ENCODE measurements at places on chromosomes 7 and 10. TPM values are rescaled to one million over a fixed set of nuclear protein-coding genes. Genes with fewer than 3 reads are reported as not detected.

DNA sequence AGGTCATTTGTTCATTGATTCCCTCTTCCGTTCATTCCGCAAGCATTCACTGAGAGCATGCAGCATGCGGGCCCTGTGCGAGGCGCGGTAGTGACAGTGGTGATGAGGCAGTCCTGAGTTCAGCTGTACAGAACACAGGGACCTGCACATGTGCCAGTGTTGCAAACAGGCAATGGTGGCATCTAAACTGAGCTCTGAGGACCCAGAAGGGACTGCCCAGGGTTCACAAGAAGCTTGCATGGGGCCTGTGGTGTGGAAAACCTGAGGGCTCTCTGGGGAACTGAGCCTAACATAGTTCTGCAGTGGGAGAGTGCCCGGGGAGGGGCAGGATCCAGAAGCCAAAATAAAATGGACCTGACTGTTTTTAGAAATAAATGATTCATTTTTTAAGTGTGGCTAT is 13.2 kb downstream of the ZNF488 start:
- no peaks in the 10 kb centered on the region for H3K4me1 ChIP-seq
- no peak overlapping the region for H3K4me3 ChIP-seq
- peak; percentile 48 for DNase-seq
- no peak overlapping the region for H3K27ac ChIP-seq
- H3K36me3 ChIP-seq: no peaks in the 10 kb centered on the region
- no peaks in the 10 kb centered on the region for H3K27me3 ChIP-seq

DNA sequence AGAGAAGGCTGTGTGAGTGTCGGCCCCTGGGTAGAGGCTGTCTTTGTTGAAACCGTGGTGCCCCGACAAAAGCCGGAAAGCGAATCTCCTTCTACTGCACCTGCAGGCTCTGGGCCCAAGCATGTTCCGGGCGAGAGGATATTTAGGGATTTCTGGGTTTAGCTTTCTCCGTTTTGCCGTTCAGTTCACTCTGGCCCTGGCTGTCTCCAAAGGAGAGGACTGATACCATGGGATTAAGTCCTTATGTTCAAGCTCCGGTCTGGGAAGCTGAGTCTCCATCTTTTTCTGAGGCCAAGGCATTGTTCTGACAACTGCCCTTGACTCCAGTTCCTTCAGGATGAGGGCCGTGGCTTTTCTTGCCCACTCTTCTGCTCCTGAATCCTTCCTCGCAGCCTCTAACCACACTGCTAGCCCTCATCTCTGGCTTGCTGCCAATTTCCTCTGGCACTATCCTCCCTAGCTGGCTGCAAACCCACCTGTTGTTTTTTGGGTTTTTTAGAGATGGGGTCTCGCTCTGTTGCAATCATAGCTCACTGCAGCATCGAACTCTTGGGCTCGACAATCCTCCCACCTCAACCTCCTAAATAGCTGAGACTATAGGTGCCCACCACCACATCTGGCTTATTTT is 206.8 kb downstream of the SKIDA1 start:
- no peak overlapping the region for H3K27ac ChIP-seq
- peak; percentile 39 for DNase-seq
- H3K36me3 ChIP-seq: no peaks in the 10 kb centered on the region

DNA sequence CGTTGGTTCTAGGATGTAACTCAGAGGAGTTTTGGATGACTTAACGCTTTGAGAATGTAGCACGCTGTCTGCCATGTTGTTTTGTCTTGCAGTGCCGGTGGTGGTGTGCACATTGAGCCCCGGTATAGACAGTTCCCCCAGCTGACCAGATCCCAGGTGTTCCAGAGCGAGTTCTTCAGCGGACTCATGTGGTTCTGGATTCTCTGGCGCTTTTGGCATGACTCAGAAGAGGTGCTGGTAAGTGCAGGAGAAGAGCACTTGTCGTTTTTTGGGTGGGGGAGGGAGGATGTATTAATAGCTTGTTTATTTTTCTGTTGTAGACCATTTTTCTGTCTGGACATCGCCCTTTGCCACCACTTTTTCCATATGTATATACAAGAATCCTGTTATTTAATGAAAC is 6.3 kb downstream of the NDUFB2 start:
- H3K36me3 ChIP-seq: peaks cover 35% of the 10 kb centered on the region
- H3K27me3 ChIP-seq: no peaks in the 10 kb centered on the region
- no peak overlapping the region for H3K4me3 ChIP-seq
- H3K27ac ChIP-seq: no peak overlapping the region

GRCh38 chr7:146654048-146654447 is 537.4 kb downstream of the CNTNAP2 start:
- H3K4me1 ChIP-seq: no peaks in the 10 kb centered on the region
- no peaks in the 10 kb centered on the region for H3K36me3 ChIP-seq
- DNase-seq: no peak

DNA sequence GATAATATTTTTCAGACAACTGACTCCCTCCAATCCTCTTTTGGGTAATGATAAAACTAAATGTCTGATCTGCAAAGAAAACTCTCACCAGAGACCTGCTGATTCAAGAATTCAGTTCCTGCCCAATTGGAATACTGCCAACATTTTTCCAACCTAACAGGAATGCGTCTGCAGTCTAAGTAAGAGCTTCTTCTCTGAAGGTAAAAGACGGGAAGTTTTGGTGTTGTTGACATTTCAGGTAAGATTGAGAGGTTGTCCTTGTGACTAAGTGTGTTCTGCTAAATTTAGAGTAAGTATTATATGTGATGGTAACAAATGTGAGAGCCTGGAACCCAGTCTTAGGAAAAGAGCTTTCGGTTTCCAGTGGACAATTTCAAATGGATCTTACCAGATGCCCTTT is 17.6 kb downstream of the IFIT5 start:
- no peak overlapping the region for H3K4me3 ChIP-seq
- no peaks in the 10 kb centered on the region for H3K36me3 ChIP-seq
- H3K27ac ChIP-seq: peak overlapping the region; percentile 25
- DNase-seq: no peak
- H3K27me3 ChIP-seq: no peaks in the 10 kb centered on the region
- no peaks in the 10 kb centered on the region for H3K4me1 ChIP-seq

GRCh38 chr10:120646738-120647456 is 189.9 kb downstream of the PLPP4 start:
- no peaks in the 10 kb centered on the region for H3K36me3 ChIP-seq
- no peaks in the 10 kb centered on the region for H3K27me3 ChIP-seq
- no peak for DNase-seq

DNA sequence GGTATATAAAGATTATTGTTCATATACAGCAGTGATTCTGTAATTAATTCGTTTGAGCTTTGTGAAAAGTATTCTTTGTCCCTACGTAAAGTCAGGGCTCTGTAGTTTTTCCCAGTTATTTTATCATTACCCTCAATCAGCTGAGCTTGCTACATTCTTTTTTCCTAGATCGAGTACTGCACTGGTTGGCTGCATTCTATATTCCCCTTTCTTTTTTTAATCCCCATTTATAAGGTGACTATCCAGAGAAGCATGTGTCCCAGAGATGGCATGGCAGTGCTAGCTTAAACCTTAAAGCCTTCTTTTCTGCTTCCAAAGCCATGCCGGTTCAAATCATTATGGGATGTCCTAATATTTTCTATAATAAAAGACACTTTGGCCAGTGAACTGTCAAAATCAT is 230.1 kb upstream of the CELF2 start:
- H3K4me1 ChIP-seq: peaks cover 25% of the 10 kb centered on the region
- peak overlapping the region; percentile 4 for H3K4me3 ChIP-seq
- no peaks in the 10 kb centered on the region for H3K27me3 ChIP-seq
- DNase-seq: no peak
- no peaks in the 10 kb centered on the region for H3K36me3 ChIP-seq

GRCh38 chr7:7617550-7617949 is 23.0 kb upstream of the UMAD1 start:
- H3K4me1 ChIP-seq: no peaks in the 10 kb centered on the region
- H3K27ac ChIP-seq: no peak overlapping the region
- H3K4me3 ChIP-seq: no peak overlapping the region
- no peak for DNase-seq

- H3K27ac ChIP-seq: no peak overlapping the region
- no peak overlapping the region for H3K4me3 ChIP-seq
- no peaks in the 10 kb centered on the region for H3K27me3 ChIP-seq
- no peak for DNase-seq
- no peaks in the 10 kb centered on the region for H3K36me3 ChIP-seq
- no peaks in the 10 kb centered on the region for H3K4me1 ChIP-seq
These were observed 26.1 kb upstream of the CCNJ start for GRCh38 chr10:96017191-96017687.

DNA sequence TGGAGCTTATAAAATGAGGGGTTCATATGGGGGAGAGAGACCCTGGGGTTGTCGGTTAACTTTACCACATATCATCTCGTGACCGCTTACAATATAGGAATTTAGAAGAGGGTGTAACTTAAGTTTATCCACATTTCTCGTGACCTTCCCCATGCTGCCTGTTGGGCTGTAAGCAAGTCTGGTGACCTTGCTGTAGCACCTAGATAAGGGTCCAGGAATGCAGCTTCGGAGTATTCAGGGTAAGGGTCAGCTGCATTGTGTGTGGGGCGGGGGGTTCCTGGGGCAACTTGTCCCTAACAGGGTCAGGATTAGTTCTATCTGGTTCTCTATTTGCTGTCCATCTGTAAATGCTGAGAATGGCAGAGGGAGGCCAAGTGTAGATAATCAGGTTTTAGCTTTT is 1.3 kb upstream of the CHST3 start:
- no peak overlapping the region for H3K27ac ChIP-seq
- H3K4me1 ChIP-seq: peaks cover 10% of the 10 kb centered on the region

DNA sequence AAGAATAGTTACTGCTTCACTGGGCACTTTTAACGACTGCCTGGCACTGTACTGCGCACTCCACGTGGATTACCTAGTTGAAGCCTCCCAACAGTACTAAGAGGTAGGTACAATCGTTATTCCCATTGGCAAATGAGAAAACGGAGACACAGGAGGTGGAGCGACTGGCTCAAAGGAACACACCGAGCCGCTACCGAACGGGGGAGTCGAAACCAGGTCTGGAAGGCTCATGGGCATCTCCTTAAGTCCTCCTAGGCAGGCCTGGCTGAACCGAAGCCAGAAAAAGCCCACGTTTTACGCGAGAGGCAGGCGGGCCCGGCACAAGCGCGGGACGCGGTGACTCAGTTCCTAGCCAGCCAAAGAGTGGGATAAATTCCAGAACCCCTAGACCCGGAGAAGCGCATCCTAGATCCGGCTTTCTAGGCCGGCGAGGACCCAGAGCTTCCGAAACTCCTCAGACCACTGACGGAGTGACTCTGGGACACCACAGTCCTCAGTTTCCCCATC is 472 bp downstream of the PDAP1 start:
- H3K27ac ChIP-seq: peak overlapping the region; percentile 99
- peaks cover 43% of the 10 kb centered on the region for H3K4me1 ChIP-seq
- no peaks in the 10 kb centered on the region for H3K27me3 ChIP-seq
- H3K36me3 ChIP-seq: peaks cover 38% of the 10 kb centered on the region

GRCh38 chr10:96690755-96691730 is 29.3 kb downstream of the PIK3AP1 start:
- H3K36me3 ChIP-seq: no peaks in the 10 kb centered on the region
- no peak for DNase-seq
- peaks cover 7% of the 10 kb centered on the region for H3K4me1 ChIP-seq
- H3K27ac ChIP-seq: no peak overlapping the region

- H3K27ac ChIP-seq: no peak overlapping the region
- H3K4me1 ChIP-seq: no peaks in the 10 kb centered on the region
- H3K36me3 ChIP-seq: no peaks in the 10 kb centered on the region
- H3K4me3 ChIP-seq: no peak overlapping the region
- no peaks in the 10 kb centered on the region for H3K27me3 ChIP-seq
- no peak for DNase-seq
These were observed 1009.0 kb downstream of the LRMDA start for GRCh38 chr10:76440426-76440825.

DNA sequence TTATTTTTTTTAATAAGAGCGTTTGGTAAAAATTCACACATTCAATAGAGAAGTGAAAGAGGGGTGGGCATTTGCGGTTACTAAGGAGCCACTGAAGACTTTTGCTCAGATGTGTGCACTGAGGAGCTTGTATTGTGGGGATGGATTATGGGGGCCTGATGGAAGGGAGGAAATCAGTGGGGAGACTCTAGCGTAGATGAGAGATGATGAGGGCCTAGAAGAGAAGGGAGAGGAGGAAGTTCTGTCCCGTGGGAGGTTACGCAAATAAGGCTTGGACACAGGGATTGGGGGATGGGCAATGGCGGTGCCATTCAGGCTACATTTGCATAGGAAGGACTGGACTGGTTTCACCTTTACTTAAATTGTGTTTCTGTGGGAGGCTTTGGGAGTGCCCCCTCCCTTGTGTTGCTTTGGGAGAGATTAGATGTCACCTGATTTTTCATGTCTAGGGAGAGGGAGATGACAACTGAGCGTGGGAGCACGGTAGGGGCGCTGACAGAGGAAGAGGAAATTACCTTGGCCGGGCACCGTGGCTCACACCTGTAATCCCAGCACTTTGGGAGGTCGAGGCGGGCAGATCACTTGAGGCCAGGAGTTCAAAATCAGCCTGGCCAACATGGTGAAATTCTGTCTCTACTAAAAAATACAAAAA is 2.2 kb upstream of the HIP1 start:
- H3K27me3 ChIP-seq: no peaks in the 10 kb centered on the region
- peak; percentile 75 for DNase-seq
- H3K27ac ChIP-seq: peak overlapping the region; percentile 4
- no peaks in the 10 kb centered on the region for H3K36me3 ChIP-seq

DNA sequence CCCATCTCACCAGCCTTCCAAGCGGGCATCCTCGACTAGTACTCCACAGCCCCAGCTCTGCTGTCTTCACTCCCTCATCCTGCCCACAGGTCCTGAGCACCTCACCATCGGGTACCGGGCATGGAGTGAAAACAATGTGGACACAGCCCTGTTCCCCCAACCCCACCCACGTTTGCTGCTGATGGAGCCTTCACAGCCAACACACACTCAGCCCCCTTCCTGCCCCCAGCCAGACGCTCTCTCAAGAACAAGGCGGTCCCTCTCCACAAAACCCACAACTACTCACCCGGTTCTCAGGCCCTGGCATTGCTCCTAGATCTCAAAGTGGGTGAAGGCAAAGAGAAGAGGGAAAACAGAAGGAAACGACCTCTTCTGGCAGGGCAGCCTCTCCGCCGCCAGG is 56.1 kb downstream of the SLIT1 start:
- no peak overlapping the region for H3K4me3 ChIP-seq
- no peak for DNase-seq
- no peak overlapping the region for H3K27ac ChIP-seq
- H3K4me1 ChIP-seq: no peaks in the 10 kb centered on the region
- H3K27me3 ChIP-seq: no peaks in the 10 kb centered on the region

GRCh38 chr7:26691406-26691805 is 173.0 kb downstream of the SKAP2 start:
- no peak for DNase-seq
- no peaks in the 10 kb centered on the region for H3K36me3 ChIP-seq
- peaks cover 36% of the 10 kb centered on the region for H3K4me1 ChIP-seq

GRCh38 chr10:126564326-126564888 is 106.1 kb downstream of the C10orf90 start:
- no peak for DNase-seq
- H3K27me3 ChIP-seq: no peaks in the 10 kb centered on the region
- no peak overlapping the region for H3K27ac ChIP-seq
- no peaks in the 10 kb centered on the region for H3K36me3 ChIP-seq
- no peak overlapping the region for H3K4me3 ChIP-seq

- no peak overlapping the region for H3K4me3 ChIP-seq
- peaks cover 43% of the 10 kb centered on the region for H3K27me3 ChIP-seq
- peaks cover 7% of the 10 kb centered on the region for H3K4me1 ChIP-seq
- H3K36me3 ChIP-seq: no peaks in the 10 kb centered on the region
These were observed 8.0 kb downstream of the VENTX start for GRCh38 chr10:133245439-133246235.

OR13A1 gene
- total RNA-seq: not detected

OGDHL gene
- 0.69 TPM for total RNA-seq

PPIF gene
- 30.7 TPM for total RNA-seq

GRID2IP gene
- 0.46 TPM for total RNA-seq

SLC16A12 gene
- total RNA-seq: 1.9 TPM

LRCH4 gene
- 88.0 TPM for total RNA-seq

GRM8 gene
- total RNA-seq: not detected

HOXA5 gene
- 16.0 TPM for total RNA-seq

EN2 gene
- not detected for total RNA-seq

TRIM73 gene
- total RNA-seq: 4.4 TPM

NKX2-3 gene
- total RNA-seq: 0.26 TPM

All from upper lobe of right lung (tissue), 1 donor.